Natural killer cell treated with Interleukin-12 subunit alpha and Interleukin-12 subunit beta and Interleukin-15 and Interleukin-18, amount 100 ng/mL, for 72 hours (primary cell): ENCODE measurements at places on chromosomes 3 and 15. TPM values are rescaled to one million over a fixed set of nuclear protein-coding genes. Genes with fewer than 3 reads are reported as not detected.

DNA sequence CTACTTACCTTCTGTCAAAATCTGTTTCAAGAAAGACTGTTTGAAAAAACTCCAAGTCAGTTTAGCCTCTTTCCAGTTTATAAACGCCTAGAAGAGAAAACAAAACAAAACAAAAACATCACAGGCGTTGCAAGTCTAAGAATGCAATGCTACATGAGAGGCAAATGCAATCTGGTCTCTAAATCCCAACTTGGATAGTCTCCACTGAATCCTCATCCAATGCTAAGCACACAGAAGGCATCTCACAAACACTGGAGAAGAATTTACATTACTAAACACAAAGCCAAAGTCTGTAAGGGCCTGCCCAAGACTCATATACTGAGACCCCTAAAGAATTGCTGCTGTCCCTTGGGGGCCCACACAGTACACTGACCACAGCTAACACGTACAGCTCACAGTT is 18.4 kb downstream of the RFT1 start:
- no peaks in the 10 kb centered on the region for H3K27me3 ChIP-seq
- DNase-seq, result no peak
- H3K36me3 ChIP-seq, result peaks cover 6% of the 10 kb centered on the region
- H3K4me1 ChIP-seq, result peaks cover 12% of the 10 kb centered on the region

- H3K36me3 ChIP-seq, result no peaks in the 10 kb centered on the region
- H3K4me3 ChIP-seq, result no peak overlapping the region
- H3K4me1 ChIP-seq, result no peaks in the 10 kb centered on the region
These were observed 546.1 kb downstream of the NTRK3 start for GRCh38 chr15:87710406-87710805.

Gene KBTBD8
- 16.0 TPM for total RNA-seq

DNA sequence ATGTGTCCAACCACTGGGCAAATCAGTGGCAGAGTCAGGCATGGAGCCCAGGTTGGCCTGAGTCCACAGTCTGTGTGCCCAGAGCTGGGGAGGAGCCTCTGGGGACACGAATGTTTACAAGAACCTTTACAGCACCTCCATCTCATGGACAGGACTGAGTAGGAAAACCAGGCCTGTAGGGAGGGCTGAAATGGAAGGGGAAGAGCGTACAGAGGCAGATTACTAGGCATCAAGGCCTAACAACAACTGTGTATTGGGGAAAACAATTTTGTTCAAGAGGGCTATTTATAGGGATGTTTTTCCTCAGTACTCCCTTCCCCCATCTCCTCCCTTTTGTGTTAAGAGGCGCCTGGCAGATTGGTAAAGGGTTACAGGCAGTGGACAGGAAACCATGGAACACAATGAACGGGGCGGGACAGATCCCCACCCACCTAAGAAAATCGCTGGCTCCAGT is 15.1 kb upstream of the ARHGAP31 start:
- H3K36me3 ChIP-seq, result peaks cover 18% of the 10 kb centered on the region
- H3K4me1 ChIP-seq, result peaks cover 16% of the 10 kb centered on the region
- H3K27me3 ChIP-seq, result no peaks in the 10 kb centered on the region
- H3K27ac ChIP-seq, result no peak overlapping the region
- DNase-seq, result no peak

- H3K4me1 ChIP-seq, result no peaks in the 10 kb centered on the region
- no peak overlapping the region for H3K4me3 ChIP-seq
- peaks cover 16% of the 10 kb centered on the region for H3K36me3 ChIP-seq
- no peak overlapping the region for H3K27ac ChIP-seq
- no peaks in the 10 kb centered on the region for H3K27me3 ChIP-seq
- DNase-seq, result no peak
These were observed 33.0 kb downstream of the SRP14 start for GRCh38 chr15:40006003-40006402.

DNA sequence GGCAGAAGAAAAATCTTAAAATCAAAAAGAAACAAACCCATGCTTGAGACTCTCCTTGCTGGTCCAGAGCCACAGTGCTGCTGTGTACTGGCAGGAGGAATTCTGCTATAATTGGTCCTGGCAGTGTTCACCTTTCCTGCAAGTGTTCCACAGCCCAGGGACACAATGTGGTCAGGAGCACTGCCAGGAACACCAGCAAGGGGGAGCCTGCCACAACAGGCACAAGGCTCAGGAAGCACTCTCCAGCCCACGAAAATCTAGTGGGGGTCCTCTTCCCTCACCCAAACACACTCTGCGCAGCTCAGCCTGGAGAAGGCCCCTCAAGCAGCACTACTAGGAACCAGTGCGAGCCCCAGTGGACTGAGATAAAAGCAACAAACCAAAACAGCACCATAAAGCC is 92.9 kb downstream of the UBE3A start:
- peaks cover 24% of the 10 kb centered on the region for H3K36me3 ChIP-seq
- H3K4me3 ChIP-seq, result no peak overlapping the region
- no peak overlapping the region for H3K27ac ChIP-seq
- no peaks in the 10 kb centered on the region for H3K27me3 ChIP-seq

DNA sequence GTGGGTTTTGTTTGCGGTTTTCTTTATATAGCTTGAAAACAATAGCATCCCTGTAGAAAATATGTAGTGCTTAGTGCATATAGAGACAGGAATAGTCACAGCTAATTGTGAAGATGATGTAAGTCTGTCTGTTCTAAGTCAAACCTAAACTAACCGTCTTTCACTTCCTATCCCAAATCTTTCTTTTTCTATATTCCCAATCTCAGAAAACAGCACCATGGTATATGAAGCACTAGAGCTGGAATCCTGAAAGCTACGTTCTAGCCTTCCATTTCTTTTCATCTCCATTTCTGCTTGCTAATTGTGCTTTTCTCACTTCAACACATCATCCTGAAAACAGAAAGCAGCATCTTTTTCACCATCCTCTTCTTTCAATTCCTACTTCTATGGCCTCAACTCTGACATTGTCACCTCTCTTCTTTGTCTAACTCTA is 1235.5 kb downstream of the ROBO2 start:
- no peaks in the 10 kb centered on the region for H3K36me3 ChIP-seq
- no peak overlapping the region for H3K27ac ChIP-seq
- DNase-seq, result no peak
- no peak overlapping the region for H3K4me3 ChIP-seq

- no peak overlapping the region for H3K27ac ChIP-seq
- peaks cover 53% of the 10 kb centered on the region for H3K4me1 ChIP-seq
- no peak overlapping the region for H3K4me3 ChIP-seq
- H3K27me3 ChIP-seq, result no peaks in the 10 kb centered on the region
These were observed 12.4 kb downstream of the SLCO3A1 start for GRCh38 chr15:91865950-91866349.

Gene CNTN6
- not detected for total RNA-seq

DNA sequence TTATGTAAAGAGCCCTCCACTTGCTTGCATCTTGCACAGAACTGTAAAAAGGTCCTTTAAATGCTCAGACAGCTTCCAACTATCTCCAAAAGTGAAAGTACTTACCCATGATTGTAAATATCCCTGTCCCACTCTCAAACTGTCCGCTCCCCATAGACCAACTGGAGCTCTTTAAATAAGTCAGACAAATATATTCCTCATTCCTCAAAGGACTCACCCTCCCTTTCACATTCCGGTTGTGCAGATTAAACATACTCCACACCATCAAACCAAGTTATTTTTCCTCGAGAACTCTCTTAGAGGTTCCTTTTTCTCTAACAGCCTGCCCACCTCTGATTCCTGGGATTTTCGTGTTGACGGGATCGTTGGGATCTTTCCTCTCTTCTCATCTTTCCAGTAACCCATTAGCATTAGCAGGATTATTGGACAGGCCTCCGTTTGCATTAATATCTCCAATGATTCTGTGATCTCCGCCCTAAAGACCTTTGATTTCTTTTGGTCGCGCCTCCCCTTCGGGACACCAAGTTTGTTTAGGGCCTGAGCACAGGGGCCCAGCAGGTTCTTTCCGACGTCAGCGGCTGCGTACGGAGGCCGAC is 763 bp downstream of the GOLGB1 start:
- no peak overlapping the region for H3K4me3 ChIP-seq
- no peak for DNase-seq
- no peak overlapping the region for H3K27ac ChIP-seq
- no peaks in the 10 kb centered on the region for H3K36me3 ChIP-seq

DNA sequence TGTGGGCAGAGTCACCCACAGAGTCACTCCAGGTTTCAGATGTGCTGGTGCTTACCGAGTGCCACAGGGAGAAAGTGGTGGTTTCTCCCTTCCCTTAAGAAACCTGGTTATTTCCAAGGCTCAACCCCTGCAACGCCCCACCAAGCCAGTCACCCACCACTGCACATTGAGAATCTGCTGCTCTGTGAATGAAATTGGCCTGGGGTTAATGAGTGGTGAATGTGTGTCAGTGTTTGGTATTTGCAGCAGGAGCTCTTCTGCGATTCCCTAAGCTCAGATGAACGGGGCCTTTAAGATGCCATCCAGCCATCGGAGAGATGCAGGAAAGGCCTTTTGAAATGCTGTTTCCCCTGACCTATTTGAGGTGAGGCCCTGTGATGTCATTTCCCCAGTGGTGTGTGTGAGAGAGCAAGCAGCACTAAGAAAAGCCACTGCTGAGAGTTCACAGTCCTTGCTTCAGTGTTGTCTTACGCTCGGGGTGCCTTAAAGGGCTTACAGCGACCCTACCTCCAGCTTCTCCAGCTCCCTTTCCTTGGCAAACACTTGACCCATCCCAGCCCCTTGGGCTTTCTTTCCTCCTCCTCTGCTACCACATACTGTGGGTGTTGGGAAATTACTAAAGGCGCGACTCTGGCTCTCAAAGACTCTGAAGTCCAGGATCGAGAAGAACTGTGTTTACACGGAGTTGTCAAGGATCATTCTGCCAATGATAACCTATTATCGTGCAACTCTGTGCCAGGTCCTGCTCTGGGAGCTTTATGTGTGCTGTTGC is 68.9 kb downstream of the SMAD3 start:
- H3K4me1 ChIP-seq, result peaks cover 73% of the 10 kb centered on the region
- DNase-seq, result peak; percentile 80
- H3K36me3 ChIP-seq, result no peaks in the 10 kb centered on the region
- H3K27me3 ChIP-seq, result no peaks in the 10 kb centered on the region
- peak overlapping the region; percentile 96 for H3K27ac ChIP-seq
- H3K4me3 ChIP-seq, result peak overlapping the region; percentile 86

DNA sequence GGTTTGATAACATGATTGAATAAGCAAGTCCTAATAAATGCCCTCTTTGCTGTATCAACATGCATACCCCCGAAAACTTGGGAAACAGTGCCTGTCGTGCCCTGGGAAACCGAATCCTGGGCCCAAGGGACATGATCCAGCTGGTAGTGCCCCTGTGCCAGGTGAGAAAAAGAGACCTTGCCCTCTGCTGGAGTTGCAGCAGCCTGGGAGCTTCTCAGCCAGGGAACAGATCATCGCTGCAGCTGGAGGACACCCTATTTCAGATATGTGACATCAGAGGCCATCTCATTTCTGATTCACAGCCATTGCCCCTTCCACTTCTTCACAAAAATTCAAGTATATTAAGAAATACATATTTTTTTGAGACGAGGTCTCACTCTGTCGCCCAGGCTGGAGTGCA is 32.3 kb downstream of the STOML1 start:
- no peak overlapping the region for H3K27ac ChIP-seq
- no peaks in the 10 kb centered on the region for H3K27me3 ChIP-seq
- H3K4me3 ChIP-seq, result peak overlapping the region; percentile 20
- no peaks in the 10 kb centered on the region for H3K36me3 ChIP-seq
- H3K4me1 ChIP-seq, result peaks cover 21% of the 10 kb centered on the region
- DNase-seq, result no peak

DNA sequence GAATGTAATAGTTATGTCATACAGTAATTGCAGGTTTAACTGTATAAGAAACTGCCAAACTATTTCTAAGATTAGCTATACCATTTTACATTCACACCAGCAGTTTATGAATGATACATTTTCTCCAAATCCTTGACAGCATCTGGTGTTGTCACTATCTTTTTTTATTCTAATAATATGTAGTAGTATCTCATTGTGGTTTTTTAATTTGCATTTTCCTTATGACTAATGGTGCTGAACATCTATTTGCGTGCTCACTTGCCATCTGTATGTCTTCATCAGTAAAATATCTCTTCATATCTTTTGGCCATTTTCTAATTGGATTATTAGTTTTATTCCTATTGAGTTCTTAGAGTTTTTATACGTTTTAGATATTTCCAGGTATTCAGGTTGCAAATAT is 994.0 kb upstream of the SEMA6D start:
- no peak overlapping the region for H3K27ac ChIP-seq
- H3K27me3 ChIP-seq, result no peaks in the 10 kb centered on the region

Gene BNIP2
- total RNA-seq, result 66.3 TPM

- no peak overlapping the region for H3K4me3 ChIP-seq
- H3K36me3 ChIP-seq, result no peaks in the 10 kb centered on the region
- no peaks in the 10 kb centered on the region for H3K27me3 ChIP-seq
These were observed 19.3 kb upstream of the SNRK start for GRCh38 chr3:43266995-43267394.

GRCh38 chr3:32751377-32751776 is 66.4 kb downstream of the CNOT10 start:
- no peak overlapping the region for H3K27ac ChIP-seq
- H3K4me1 ChIP-seq, result no peaks in the 10 kb centered on the region
- H3K27me3 ChIP-seq, result no peaks in the 10 kb centered on the region

- H3K4me1 ChIP-seq, result no peaks in the 10 kb centered on the region
- no peak overlapping the region for H3K4me3 ChIP-seq
- no peak overlapping the region for H3K27ac ChIP-seq
These were observed 72.8 kb upstream of the AADACL2 start for GRCh38 chr3:151660885-151661284.

GRCh38 chr3:128863560-128863959 is 15.9 kb upstream of the ACAD9 start:
- no peak overlapping the region for H3K4me3 ChIP-seq
- H3K4me1 ChIP-seq, result no peaks in the 10 kb centered on the region
- peaks cover 16% of the 10 kb centered on the region for H3K36me3 ChIP-seq
- DNase-seq, result no peak
- no peak overlapping the region for H3K27ac ChIP-seq
- no peaks in the 10 kb centered on the region for H3K27me3 ChIP-seq

GRCh38 chr15:58283302-58283701 is 145.1 kb downstream of the AQP9 start:
- DNase-seq, result no peak
- H3K4me1 ChIP-seq, result peaks cover 2% of the 10 kb centered on the region
- H3K36me3 ChIP-seq, result no peaks in the 10 kb centered on the region

DNA sequence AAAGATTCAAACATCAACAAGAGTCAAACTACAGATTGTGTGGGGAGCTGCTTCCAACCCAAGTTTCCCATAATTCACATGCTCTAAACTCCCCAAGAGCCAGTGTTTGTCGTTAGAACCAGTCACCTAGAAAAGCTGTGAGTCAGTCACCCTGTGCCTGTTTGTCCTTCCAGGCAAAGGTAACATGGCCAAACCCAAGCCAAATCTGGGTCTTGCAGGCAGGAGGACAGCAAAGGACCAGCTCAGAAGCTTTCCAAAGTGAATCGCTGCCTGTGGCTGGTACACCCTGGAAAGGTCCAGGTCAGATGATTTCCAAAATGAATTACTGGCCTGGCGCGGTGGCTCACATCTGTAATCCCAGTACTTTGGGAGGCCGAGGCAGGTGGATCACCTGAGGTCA is 251.5 kb downstream of the FAM43A start:
- H3K27me3 ChIP-seq, result peaks cover 12% of the 10 kb centered on the region
- no peak overlapping the region for H3K4me3 ChIP-seq
- H3K36me3 ChIP-seq, result no peaks in the 10 kb centered on the region
- DNase-seq, result no peak

DNA sequence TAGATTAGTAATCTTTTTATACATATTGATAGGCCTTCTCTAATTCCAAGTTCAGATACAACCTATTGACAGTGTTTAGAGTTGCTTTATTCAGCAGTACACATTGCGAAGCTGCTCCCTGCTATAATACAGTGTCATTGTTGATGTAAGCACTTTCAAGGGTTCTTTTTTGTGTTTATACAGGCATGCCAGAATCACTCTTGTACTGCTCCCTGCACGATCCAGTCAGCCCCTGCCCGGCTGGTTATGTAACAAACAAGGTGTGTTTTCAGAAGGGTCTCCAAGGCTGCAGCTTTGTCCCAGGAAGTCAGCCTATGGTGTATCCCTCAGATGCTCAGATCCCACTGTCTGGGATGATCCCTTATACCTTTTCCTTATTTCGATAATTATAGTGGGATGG is 11.3 kb downstream of the QTRT2 start:
- no peak for DNase-seq
- no peak overlapping the region for H3K27ac ChIP-seq
- H3K4me3 ChIP-seq, result no peak overlapping the region
